Stimulated activated CD4-positive, alpha-beta T cell treated with anti-CD3 and anti-CD28 coated beads, Interleukin-4, amount 100 ng/mL, for 24 hours (primary cell): ENCODE measurements at places on chromosomes 2 and 18.

- DNase-seq, result no peak
Measured at GRCh38 chr2:12587729-12588522, 128.8 kb upstream of the TRIB2 start.

DNA sequence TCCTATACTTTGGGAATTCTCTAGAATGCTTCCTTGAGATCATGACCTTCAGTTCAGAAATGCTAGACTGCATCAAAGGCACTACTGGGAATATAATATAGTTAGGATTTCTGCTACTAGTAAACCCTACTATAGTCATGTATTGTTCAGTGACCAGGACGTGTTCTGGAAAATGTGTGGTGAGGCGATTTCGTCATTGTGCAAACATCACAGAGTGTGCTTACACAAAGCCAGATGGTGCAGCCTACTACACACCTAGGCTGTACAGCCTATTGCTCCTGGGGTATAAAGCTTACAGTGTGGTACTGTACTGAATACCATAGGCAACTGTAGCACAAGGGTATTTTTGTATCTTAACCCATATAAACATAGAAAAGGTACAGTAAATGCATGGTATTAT is 13.0 kb downstream of the CXCR4 start:
- DNase-seq, result no peak

- DNase-seq, result no peak
Measured at GRCh38 chr2:137966043-137966442, 1.8 kb downstream of the HNMT start.

DNA sequence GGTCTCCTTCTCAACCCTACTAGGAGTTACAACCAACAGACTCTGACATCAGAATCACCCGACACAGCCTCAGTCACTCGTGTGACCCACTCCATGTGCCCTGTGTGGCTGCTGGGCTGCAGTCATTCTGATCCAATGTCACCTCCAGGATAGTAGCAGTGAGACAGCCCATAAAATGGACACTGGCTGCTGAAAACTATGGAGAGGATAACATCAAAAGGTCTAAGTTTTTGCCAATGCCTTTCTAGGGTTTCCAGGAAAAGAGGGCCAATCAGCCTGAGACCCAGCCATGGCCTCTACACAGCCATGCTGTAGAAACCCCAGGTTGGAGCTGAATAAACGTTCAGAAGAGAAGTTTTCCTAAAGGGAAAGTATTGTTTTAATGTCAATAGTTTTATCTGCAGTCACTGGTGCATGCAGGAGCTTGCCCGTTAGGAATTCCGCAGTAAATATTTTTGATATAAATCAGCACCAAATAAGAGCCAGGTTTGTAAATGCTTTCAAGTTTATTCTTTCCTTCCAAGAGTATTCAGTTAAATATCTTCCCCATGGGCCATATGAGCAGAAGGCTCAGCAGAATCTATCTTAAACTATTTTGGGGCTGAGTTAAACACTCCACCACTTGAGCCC is 92.2 kb upstream of the PID1 start:
- no peak for DNase-seq
